A549 treated with dexamethasone at 1 μM for 4 hours (cell line): ENCODE measurements at places on chromosomes 1 and 21. TPM values are rescaled to one million over a fixed set of nuclear protein-coding genes. Genes with fewer than 3 reads are reported as not detected.

LCE1A gene
- total RNA-seq = not detected in 5 replicates

ZSWIM5 gene
- 0.36 to 0.71 TPM (median 0.57 TPM) in 5 replicates for total RNA-seq

OR6F1 gene
- total RNA-seq = not detected in 5 replicates

GJB3 gene
- total RNA-seq = 10.9 to 20.9 TPM (median 15.7 TPM) in 5 replicates

LENEP gene
- not detected in 5 replicates for total RNA-seq

ATP1A1 gene
- total RNA-seq = 382 to 491 TPM (median 456 TPM) in 5 replicates

RBM11 gene
- not detected in 5 replicates for total RNA-seq
